ENCODE measurements at places on chromosomes 11 and 22.

GRCh38 chr11:93700830-93701229 lies 39.3 kb downstream of the CEP295 start:
- no peak for DNase-seq

GRCh38 chr11:94048032-94048709 lies 27.0 kb downstream of the HEPHL1 start:
- DNase-seq, result no peak

- no peak for DNase-seq
Observed at GRCh38 chr11:73996161-73996747, 12.6 kb downstream of the UCP3 start.

DNA sequence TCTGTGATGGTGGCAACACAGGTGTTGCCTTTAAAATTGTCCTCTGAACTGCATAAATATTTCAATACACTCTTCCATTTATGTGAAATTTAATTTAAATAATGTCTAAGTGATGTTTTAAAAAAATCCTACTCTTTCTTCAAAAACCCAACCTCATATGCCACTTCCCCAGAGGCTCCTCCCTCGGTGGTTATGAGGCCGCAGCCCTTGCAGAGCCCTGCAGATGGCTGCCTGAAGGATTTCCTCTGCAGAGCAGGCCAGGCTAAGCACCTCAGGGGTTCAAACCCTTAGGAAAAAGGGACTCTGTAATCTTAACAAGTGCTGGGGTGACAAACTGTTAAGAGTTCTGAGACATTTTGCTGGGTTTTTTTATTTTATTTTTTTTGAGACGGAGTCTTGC lies 25.2 kb downstream of the MORC2 start:
- no peak for DNase-seq

GRCh38 chr11:12216041-12216451 lies 105.7 kb downstream of the MICAL2 start:
- no peak for DNase-seq
